SJCRH30 (cell line): ENCODE measurements at places on chromosomes 2 and 18. TPM values are rescaled to one million over a fixed set of nuclear protein-coding genes. Genes with fewer than 3 reads are reported as not detected.

GRCh38 chr2:138476940-138477339 is 24.6 kb upstream of the SPOPL start:
- no peak overlapping the region for H3K4me3 ChIP-seq
- no peak for DNase-seq
- H3K36me3 ChIP-seq: no peaks in the 10 kb centered on the region
- no peaks in the 10 kb centered on the region for H3K4me1 ChIP-seq

GRCh38 chr2:186044761-186045160 is 306.2 kb downstream of the FSIP2 start:
- H3K27ac ChIP-seq: no peak overlapping the region
- no peak overlapping the region for H3K4me3 ChIP-seq
- H3K27me3 ChIP-seq: no peaks in the 10 kb centered on the region

The MEP1B gene
- not detected in 2 replicates for total RNA-seq

The BOLL gene
- total RNA-seq: 0.38 and 0.51 TPM in 2 replicates

The CNRIP1 gene
- total RNA-seq: 17.5 and 20.8 TPM in 2 replicates

DNA sequence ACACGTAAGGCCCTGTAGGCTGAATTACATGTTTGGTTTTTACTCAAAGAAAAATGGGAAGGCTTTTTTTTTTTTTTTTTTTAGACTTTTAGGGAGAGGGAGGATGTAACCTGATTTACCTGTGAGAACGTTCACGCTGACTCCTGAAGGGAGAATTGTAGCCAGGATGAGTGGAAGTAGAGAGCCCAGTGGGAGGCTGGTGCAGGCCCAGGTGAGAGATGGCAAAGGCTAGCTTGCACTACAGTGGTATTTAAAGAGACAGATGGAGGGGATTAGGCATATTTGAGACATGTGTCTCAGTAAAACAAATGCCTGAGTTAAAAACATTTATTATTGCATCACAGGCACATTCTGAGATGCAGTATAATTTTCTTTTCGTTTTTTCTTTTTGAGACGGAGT is 107.9 kb downstream of the CCDC85A start:
- no peaks in the 10 kb centered on the region for H3K36me3 ChIP-seq
- H3K4me3 ChIP-seq: no peak overlapping the region
- H3K27ac ChIP-seq: no peak overlapping the region
- H3K4me1 ChIP-seq: no peaks in the 10 kb centered on the region
- no peaks in the 10 kb centered on the region for H3K27me3 ChIP-seq

The GAREM2 gene
- 4.9 and 5.0 TPM in 2 replicates for total RNA-seq

DNA sequence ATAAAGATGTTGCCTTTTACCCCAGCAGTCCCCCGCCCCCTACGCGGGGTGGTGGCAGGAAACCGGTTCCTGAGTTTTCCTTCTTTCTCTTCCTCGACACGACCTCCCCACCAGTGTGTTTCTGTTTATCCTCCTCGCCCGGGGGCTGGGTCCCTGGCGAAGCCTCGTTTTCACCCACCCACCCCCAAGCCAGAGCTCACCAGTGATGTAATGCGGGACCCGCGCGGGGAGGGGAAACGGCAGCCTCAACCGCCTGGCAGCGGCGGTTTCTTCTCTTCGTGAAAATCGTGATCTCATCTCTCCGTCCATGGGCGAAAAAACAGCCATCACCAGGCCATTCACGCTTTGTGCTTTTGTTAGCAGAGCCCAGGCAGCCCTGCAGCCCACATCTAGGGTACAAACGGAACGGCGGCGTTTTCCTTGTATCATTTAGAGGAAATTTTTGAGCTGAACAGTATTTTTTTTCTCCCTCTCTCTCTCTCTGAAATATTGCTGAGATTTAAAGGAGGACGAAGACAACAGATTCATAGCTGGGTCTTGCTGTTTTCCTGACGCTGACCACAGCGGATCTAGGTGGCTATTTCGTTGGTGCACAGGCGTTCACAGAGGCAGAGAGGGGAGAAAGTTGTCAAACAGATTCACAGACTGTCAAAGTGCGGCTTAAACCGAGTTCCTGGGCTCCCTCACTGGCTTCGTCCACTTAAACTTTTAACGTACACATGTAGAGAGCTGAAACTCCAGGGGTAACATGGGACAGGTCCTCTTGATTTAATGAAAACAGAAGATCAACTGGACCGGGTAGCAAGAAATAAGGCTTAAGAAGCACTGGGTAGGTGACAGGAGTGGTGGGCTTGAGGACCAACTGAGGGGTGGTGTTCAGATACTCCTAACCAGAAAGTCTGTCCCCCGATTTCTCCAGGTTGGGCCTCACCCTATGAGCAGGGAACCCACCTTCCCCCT is 21.9 kb upstream of the PAX3 start:
- DNase-seq: peak; percentile 77
- H3K36me3 ChIP-seq: no peaks in the 10 kb centered on the region
- H3K27ac ChIP-seq: peak overlapping the region; percentile 90
- H3K4me1 ChIP-seq: peaks cover 28% of the 10 kb centered on the region

The MAP2 gene
- 59.3 and 63.3 TPM in 2 replicates for total RNA-seq

The KCNK3 gene
- total RNA-seq: 0.02 and 0.08 TPM in 2 replicates
